CD4-positive, alpha-beta T cell treated with Interleukin-21 for 1 hour (primary cell): ENCODE measurements at places on chromosomes 1 and 21.
A peak's percentile ranks its signal among the peaks of the same experiment; 100 is the strongest.

DNA sequence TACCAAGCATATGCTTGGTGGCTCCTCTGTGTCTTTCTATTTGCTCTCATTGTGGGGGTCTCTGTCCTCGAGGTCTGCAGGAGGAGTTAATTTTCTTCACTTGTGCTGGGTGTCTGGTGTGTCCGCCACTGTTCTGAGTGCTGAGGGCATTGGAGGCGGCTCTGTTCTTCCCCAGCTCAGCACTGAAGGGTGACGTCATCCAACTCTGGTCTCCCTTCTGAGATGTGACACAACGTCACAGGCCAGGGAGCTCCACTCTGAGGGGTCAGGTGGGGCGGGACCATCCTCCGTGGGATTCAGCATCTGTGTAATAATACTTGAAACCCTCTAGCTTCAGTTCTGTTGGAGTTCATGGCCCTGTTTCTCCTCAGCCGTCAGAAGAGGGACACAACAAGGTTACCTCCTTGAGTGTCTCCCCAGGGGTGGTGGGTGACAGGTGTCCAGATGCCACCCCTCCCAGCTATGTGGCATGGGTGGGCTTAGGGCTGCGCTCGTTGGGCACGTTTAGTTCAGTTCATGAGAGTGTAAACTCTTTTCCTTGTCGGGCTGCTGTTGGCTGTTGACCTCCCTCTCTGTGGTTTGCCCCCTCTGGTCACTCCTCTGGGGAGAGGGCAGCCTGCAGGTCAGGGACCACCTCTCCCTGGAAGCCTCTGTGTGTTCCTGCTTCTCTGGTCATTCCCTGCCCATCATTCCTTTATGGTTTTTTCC, 3.1 kb downstream of the IBA57 start:
- no peak for DNase-seq

- peak; percentile 56 for DNase-seq
Measured at GRCh38 chr1:203672346-203672745, 45.7 kb downstream of the ATP2B4 start.

- no peak for DNase-seq
Measured at GRCh38 chr21:28541371-28542112, 451.1 kb downstream of the LTN1 start.

DNA sequence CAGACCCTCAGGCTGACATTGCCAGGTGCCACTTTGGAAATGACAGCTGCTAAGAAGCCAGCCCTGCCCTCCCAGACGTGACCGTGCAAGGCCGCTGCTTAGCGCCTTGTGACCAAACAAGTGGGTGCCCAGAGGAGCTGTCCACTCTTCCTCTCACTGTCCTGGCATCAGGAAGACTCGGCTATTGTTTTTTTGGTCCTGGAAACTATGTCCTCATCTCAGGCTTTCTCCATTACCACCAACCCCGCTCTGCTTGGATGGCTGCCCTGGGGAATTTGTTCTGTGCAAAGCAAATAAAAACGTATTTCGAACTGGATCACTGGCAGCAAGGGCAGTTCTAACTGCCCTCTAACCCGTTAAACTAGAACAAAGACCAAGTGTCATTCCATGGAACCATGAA, 13.7 kb upstream of the TENT5C start:
- no peak for DNase-seq

GRCh38 chr1:81029266-81029665, 771.5 kb upstream of the ADGRL2 start:
- DNase-seq: no peak

GRCh38 chr1:234911787-234912186, 216.8 kb downstream of the TOMM20 start:
- peak; percentile 64 for DNase-seq

DNA sequence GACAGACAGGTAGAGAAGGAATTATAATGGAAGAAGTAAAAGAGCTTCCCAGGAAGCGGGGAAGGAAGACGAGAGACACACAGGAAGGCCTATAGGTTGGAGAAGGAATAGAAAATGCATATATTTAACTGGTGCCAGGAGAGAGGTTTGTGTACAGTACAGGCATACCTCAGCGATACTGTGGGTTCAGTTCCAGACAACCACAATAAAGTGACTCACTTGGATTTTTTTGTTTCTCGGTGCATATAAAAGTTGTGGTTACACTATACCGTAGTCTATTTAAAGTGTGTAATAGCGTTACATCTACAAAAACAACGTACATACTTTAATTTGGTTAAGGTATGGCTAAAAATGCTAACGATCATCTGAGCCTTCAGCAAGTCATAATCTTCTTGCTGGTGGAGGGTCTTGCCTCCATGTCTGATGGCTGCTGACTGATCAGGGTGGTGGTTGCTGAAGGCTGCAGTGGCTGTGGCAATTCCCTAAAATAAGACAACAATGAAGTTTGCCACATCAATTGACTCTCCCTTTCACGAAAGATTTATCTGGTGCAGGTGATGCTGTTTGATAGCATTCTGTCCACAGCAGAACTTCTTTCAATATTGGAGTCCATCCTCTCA, 16.0 kb downstream of the YARS1 start:
- peak; percentile 63 for DNase-seq

GRCh38 chr21:45806042-45806441, 162.5 kb downstream of the PCBP3 start:
- no peak for DNase-seq

DNA sequence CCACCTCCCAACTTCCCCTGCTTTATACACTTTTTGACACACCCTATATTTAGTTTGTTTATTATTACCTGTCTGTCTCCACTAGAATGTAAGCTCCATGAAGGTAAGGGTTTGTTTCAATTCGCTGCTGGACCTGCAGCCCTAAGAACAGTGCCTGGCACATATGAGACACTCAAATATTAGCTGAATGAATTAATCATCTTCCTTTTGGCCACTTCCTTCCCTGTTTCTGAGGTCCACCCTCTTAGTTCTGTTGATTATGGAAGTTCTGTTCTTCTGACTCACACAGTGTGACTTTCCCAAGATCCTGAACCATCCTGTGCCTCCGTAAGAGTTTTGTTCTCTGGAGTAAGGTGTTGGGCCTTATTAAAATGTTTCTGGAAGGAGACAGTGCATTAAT, 40.4 kb upstream of the GJA5 start:
- DNase-seq: no peak

DNA sequence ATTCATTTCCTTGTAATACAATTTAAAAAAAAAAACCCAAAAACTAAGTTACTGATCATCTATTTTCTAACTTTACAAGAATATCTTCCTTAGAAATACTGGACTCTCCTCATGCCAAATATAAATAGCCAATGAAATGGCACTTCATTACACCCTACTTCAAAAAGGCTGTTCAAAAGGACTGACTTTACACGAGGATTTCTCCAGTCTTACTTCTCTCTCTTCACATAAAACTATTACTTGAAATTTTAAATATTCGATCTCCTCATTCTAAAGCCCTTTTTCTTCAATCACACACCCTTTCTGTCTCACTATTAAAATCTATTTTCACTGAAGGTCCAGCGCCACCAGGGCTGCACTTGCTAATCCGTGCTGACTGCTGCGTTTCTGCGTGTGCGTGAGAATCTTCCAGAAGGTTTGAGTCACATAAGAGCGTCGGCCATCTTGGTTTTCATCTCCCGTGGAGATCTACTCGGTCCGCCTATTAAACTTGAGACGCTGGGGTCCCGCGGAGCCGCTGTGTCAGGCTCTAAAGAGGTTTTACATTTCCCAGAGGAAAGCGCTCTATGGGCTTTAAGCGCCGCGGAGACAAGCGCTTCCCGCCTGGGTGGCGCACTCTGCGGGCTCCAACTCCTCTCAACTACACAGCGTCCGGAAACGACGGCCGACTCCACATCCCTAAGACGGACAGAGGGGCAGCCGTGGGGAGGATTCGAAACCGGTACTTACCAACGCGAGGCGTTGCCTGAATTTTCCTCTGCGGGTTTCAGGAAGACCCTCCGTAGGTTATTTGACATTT, 631 bp downstream of the LRIF1 start:
- DNase-seq: peak; percentile 79

DNA sequence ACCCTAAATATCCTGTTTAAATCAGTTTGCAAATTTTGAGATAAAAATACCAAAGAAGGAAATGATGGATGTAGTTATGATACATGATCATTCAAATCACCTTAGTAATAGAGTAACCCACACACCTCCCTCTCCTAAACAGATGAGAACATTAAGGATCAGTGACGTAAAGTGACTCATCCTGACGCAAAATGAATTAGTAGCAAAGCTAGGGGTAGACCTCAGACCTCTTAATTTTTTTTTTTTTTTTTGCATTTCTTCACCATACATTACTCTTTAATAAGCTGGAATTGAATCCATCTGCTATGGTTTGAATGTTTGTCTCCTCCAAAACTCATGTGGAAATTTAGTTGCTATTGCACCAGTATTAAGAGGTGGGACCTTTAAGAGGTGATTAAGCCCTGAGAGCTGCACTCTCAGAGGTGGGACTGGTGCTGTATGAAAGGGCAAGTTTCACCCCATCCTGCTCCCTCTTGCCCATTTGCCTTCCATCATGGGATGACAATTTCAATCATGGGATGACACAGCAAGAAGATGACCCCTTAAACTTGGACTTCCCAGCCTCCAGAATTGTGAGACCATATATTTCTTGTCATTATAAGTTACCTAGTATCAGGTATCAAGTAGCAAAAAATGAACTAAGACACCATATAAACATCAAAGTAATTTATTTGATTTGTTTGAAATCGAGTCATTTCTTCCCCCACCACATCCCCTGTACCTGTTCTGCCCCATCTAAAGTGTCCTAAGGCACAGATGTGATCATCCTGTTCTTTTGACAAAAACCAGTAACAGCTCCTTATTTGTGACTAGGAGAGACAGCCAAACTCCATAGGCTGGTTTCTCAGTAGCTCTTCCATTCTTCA, 114.6 kb upstream of the DUSP10 start:
- no peak for DNase-seq

DNA sequence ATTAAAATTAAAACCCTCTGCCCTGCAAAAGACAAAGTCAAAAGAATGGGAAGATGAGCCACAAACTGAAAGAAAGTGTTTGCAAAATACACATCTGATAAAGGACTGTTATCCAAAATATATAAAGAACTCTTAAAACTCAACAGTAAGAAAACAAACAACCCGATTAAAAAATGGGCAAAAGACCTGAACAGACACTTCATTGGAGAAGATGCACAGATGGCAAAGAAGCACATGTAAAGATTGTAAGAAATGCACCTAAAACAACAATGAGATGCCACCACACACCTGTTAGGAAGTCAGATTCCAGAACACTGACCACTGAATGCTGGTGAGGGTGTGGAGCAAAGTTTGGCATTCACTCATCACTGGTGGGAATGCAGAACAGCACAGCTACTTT, 24.6 kb upstream of the POFUT2 start:
- DNase-seq: no peak

DNA sequence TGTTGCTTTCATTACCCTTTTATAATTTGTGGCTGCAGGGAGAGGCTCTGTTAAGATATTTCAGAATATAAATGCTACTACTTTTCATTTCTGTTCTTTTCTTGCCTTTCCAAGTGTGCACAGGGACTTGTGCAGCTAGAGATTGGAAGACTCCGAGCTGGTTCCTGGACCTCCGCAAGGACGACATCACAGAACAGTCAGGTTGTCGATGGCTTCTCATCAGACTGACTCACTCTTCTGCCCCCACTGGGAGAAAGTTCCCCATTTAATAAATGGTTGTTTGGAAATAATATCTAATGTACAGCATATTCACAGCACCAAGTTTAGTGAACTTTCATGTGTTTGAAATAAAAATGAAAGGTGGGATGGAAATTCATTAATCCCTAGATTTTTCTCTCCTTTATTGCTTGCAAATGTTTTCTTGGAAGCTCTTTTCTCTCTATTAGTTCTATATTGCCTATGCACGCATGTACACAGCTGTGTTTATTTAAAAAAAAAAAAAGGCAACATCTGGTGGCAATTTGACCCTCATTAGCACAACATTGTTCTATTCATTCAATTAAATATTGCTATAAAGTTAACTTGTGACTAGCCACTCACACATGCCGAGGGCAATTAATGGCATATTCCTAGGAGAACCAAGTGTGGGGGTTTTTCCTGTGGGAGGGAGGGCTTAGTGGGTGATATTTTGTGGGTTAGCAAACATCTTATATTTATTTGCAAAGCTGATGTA, 77.5 kb upstream of the L1TD1 start:
- no peak for DNase-seq

DNA sequence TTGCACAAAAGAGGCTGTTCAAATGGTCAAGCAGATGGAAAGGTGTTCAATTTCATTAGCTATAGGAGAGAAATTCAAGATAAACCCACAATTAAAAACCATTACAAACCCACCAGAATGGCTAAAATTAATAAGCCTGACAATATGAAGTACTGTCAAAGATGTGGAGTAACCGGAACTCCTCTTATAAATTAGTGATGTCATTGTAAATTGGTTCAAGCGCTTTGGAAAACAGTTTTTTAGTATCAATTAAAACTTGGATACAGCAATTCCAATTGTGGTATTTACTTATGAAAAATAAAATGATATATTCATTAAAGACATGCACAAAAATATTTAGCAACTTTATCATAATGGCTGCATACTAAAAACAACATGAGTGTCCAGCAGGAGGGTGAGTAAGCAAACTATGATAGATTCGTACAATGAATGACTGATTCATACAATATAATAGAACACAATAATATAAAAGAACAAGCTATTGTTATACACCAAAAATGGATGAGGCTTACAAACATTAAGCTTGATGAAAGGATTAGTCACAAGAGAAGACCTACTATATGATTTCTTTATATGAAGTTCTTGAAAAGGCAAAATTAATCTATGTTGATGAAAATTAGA, 38.4 kb upstream of the FGGY start:
- DNase-seq: no peak

DNA sequence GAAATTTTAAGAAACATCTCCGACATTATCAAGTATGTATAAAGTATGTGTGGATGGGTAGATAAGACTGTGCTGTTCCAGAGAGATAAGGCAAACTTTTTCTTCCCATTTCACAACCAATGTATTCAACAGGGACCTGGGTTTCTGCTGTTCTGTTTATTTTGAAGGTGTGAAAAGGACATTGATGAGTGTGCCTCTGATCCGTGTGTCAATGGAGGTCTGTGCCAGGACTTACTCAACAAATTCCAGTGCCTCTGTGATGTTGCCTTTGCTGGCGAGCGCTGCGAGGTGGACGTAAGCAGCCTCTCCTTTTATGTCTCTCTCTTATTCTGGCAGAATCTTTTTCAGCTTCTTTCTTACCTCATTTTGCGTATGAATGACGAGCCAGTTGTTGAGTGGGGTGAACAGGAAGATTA, 174.0 kb downstream of the CRB1 start:
- no peak for DNase-seq
